Hematopoietic multipotent progenitor cell (in vitro differentiated cells): ENCODE measurements at places on chromosomes 3 and 15.

DNA sequence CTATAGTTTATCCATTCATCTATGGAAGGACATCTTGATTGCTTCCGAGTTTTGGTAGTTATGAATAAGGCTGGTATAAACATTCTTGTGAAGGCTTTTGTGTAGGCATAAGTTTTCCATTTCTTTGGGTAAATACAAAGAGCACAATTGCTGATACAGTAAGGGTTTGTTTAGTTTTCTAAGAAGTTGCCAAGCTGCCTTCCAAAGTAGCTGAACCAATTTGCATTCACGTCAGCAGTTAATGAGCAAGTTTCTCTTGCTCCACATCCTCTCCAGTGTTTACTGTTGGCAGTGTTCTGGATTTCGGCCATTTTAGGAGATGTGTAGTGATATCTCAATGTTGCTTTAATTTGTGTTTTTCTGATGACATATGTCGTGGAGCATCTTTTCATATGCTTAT, 34.2 kb downstream of the GABRA5 start:
- DNase-seq, result no peak

- no peak for DNase-seq
Measured at GRCh38 chr3:85180-85579, 111.4 kb upstream of the CHL1 start.

GRCh38 chr15:89366656-89367393, 32.2 kb upstream of the POLG start:
- DNase-seq, result no peak

DNA sequence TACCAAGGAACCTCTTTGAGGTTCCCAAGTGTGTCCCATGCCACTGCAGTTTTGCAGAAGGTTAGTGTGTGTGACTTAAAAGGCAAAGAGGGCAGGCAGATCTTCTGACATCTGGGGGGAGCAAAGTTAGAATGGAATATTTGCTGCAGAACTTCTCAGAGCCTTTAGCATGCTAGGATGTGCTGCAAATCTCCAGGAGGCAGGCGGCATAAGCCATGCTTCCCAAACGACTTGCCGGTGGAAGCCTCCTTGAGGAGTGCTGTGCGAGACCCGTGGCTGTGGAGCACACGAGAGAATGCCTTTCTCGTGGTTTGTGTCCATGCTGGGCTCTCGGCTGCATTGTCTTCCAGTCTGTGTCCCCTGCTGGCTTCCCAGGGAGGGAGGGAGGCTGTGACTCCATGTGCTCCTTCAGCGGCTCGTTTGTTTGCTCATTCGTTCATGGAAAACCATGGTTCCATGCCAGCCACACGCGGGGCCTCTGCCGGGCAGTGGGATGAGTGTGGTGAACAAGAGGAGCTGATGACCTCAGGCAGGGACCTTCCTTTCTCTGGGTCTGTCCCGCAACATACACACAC, 13.8 kb downstream of the HDAC11 start:
- no peak for DNase-seq

GRCh38 chr3:72255791-72256559, 471.0 kb upstream of the PROK2 start:
- no peak for DNase-seq

GRCh38 chr15:39025321-39025720, 460.7 kb upstream of the RASGRP1 start:
- DNase-seq, result no peak

GRCh38 chr3:32500880-32501782, 1.5 kb downstream of the CMTM6 start:
- DNase-seq, result no peak

DNA sequence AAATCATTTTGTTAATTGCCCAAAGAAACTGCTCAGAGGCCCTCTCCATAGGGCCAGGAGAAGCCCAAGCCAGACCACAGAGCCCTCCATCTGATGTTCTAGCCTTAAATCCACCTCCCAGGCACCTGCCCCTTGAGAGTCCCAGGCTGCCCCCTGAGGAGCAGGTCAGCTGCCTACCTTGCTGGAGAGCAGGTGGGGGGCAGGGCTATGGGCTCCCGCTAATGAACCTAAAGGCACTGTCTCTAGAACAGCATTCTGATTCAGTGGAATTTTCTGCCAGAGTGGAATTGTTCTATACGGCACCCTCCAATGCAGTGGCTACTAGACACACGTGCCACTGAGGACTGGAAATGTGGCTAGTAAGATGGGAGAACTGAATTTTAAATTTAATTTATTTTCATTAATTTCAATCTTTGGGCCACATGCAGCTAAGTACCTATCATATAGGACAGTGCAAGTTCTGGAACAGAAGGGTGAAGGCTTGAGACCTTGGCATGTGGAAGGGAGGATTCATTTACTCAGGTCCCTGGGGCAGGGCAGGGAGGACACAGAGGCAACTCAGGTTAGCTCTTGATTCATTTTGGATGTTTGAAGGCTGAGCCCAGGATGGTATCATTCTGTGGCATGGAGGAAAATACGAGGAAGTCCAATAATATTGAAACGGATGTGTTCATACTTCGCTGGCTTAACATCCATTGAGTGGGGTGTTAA, 11.4 kb downstream of the AMOTL2 start:
- DNase-seq, result no peak

- no peak for DNase-seq
Measured at GRCh38 chr3:43400781-43401730, 114.7 kb downstream of the SNRK start.

DNA sequence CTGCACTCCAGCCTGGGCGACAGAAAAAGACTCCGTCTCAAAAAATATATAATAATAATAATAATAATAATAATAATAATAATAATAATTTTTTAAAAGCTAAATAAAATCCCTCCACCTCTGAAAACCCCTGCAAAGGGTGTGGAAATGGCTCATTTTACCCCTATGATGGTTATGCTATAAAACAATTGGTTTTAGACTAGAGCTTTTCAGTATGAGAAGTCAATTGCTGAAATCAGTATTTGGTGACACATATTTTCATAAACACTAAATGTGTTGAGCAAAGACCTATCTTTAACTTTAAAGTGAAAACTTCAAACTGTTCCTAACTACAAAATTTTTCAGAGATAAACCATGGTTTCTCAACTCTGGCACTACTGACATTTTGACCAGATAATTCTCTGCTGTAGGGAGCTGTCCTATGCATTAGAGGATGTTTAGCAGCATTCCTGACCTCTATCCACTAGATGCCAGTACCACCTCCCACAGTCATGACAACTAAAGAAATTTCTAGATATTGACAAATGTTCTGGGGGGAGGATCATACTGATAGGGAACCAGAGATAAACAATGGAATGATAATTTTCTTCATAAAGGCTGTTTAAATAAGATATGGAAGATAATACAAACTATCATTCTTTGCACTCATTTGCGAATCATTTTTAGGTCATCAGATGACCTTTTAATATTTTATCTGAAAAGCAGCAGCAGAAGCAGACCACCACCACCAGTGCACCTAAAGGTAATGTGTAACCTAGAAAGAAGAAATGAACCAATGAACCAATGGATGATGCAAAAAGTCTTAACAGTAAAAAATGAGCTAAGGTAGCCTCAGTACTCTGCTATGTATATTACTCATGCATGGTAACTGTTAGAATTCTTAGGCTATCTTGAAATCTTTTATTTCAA, 13.8 kb downstream of the PTPN9 start:
- no peak for DNase-seq

DNA sequence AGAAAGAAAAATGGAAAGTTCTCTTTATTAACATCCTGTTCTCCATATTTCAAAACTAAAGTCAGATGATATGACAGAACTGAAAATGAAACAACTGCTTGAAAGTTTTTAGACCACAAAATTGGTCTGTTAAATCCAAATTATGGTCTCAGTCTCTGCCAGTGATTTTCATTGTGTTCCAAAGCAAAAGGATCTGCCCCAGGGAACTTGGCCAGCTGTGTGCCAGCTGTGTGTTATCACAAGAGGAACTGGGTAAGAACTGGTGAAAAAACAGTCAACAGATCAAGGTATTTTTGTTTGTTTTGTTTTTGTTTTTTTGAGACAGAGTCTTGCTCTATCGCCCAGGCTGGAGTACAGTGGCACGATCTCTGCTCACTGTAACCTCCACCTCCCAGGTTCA, 323.3 kb downstream of the CTNNB1 start:
- DNase-seq, result peak; percentile 2

GRCh38 chr3:31357451-31357850, 175.3 kb upstream of the STT3B start:
- no peak for DNase-seq

DNA sequence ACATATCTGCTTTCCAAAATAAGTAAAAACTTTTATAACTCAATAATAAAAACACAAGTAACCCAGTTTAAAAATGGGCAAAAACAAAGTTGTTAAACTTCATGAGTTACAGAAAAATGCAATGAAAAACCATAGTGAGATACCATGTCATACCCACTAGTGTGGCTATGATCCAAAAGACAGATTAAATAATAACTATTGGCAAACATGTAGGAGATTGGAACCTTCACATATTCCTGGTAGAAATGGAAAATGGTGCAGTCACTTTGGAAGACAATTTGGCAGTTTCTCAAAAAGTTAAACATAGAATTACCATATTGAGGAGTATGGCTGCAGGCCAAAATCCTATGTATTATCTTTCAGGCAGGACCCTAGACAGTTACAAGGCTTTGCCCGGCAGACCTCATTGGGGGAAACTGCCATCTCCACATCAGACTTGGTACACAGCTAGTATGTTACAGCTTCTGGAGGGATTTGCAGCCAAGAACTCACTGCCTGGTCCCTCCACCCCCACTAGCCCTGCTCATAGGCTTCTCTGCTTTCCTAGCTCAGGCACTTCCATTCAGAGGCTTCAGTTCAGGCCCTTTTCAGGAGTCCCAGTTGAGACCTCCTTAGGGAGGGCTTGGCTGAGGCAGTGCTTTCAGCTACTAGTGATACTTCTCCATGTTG, 147.8 kb downstream of the NEK10 start:
- DNase-seq, result no peak

DNA sequence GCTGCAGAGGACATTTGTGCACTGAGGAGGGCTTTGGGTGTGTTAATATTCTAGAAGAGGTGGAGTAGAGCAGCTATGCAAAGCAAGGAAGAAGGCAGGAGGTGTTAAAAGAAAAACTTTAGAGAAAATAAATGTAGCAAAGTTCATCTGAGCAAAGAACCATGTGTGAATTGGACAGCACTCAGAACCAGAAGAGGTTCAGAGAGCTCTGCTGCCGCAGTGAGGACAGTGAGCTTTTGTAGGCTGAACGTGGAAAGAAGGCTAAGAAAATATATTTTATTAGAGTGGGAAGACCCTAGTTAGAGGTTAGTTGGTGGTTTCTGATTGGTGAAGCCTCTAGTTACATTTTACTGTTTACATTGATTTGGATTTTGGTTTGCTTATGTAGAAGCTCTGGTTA, 50.7 kb downstream of the ST6GAL1 start:
- no peak for DNase-seq

GRCh38 chr3:191366675-191367074, 36.3 kb upstream of the UTS2B start:
- no peak for DNase-seq

DNA sequence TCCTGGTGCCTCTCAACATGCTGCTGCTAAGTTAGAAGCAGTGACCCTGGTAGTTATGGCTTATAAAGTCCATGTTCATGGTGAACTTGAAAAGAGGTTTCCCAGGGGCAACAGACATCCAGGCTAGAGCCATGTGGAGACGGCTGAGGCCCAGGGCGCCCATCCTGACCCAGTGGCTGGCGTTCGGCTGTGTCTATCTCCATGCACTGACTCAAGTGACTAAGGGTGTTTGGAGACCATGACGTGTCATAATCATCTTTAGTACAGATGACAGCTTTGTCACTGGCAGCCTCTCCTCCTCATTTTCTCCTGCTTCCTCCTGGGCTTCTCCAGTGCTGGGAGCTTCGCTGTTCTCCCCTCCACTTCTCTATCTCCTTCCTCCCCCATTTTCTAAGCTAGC, 287.4 kb upstream of the LYSMD4 start:
- DNase-seq, result no peak

DNA sequence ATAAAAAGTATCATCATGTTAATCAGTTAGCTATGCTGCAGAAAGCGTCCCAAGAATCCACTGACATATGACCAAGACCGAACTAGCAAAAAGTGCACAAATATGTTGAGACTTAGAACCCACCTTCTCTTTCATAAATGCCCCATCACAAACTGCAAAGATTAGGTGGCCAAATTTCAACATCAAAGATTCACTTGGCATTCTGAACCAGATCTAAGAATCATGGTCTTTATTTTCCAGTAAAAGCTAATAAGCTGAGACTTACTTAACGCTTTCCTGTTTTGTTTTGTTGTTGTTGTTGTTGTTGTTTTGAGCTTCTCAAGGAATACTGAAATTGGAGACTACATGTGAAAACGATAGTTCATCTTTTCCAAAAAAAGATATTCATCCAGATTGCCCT, 62.4 kb downstream of the ZBTB20 start:
- DNase-seq, result no peak

GRCh38 chr3:143360244-143360643, 240.7 kb downstream of the CHST2 start:
- DNase-seq, result no peak

DNA sequence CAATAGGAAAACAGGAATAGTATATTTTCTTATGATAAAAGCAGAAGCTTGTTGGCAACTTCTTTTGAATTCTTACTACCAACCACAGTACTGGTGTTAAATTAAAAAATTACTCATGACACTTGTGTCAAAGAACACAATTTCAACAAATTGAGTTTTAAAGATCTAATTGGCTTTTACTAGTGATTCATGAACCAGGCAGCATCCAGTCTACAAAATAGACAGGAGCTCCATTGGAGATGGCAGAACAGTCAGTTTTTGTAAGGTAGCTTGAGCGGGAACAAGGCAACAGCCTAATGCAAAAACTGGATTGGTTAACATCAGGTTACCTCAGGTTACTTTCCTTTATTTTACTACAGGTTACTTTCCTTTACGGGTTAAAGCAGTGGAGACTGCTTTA, 181.3 kb upstream of the THBS1 start:
- DNase-seq, result no peak

DNA sequence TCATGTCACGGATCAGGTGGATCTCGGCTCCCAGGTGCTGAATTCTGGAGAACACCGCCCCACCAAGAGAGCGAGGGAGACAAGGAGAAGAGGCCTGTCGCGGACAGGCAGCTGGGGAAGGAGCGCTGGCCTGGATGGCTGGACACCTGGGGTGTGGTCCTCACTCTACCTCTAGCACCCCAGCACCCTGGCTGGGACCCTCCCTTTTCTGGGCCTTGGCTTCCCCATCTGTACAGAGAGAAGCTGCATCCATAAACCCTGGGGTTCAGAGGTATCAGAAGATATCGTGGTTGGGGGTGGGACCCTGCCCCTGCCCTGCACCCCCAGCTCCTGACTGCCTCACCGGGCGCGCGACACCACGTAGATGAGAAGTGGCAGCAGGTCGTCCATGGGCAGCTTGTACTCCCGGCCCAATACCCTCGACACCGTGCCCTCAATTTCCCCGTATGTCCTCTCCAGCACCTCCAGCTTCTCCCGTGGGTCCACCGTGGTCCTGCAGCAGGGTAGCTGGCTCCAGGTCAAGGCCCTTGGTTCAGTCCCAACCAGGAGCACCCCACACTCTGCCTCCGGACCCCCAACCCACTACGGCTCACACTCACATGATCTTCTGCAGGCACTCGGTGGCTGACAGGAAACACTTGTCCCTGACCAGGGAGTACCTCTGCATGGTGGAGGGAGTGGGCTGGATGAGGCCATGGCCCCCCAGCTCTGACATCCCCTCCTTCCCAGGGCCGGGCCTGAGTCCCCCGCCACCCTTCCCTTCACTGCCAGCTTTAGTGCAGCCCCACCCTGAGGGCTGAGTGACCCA, 21.7 kb downstream of the ALS2CL start:
- DNase-seq, result no peak

GRCh38 chr15:25830844-25831451, 32.2 kb downstream of the ATP10A start:
- DNase-seq, result no peak
